AG04449 (cell line): ENCODE measurements at places on chromosomes 3 and 15.

DNA sequence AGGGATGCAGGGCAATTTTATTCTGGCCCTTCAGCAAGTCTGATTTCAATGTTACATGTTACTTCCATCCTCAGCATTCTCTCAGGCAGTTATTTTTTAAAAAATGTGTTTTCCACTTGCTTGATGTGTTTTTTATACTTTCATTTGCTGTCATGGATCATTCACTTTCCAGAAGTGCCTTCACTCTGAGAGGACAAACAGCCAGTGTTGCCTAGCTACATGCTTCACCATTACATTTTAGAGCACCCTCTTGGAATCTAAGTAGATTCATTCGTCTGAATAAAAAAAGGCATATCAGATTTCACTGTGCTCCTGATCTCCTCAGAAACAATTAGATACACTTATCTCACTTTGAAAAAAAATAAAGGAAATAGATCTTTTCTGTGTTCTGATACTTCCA lies 93.6 kb upstream of the POU1F1 start:
- no peak for DNase-seq

- DNase-seq, result peak; percentile 53
Observed at GRCh38 chr3:110576960-110577359, 494.7 kb upstream of the NECTIN3 start.

- DNase-seq, result no peak
Observed at GRCh38 chr3:194817936-194818335, 132.3 kb downstream of the FAM43A start.

- no peak for DNase-seq
Observed at GRCh38 chr15:43867096-43867495, 40.3 kb downstream of the WDR76 start.

DNA sequence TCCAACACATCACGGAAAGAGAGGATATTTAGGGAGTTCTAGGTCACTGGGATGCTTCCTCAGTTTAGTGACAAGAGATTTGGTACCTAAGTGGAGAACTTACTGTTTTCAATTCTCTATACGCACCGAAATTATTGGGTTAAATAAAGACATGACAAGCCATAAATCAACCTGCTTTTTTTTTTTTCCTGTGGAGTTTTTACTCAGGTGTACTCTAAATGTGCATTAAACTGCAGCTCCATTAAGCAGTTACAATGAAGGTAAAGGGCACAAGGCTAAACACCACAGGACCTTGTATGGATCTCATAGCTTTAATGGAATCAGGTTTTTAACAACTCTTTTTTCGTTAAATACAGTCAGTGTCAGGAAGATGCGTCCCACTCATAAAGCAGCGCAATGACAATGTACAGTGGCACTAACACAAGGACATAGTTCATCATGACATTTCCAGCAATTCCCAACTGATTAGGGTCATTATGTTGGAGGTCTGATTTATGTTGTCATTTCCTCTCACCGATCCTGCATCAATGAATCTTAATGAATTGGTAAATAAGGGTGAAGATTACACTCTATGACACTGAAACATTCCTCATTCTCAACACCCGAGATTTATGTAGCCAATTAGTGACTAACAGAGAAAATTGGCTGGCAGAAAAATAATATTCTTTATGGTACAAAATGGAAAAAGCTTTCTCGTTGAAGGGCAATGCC lies 355.2 kb downstream of the FOXP1 start:
- DNase-seq, result no peak
